ENCODE measurements at places on chromosomes 12 and 14. TPM values are rescaled to one million over a fixed set of nuclear protein-coding genes. Genes with fewer than 3 reads are reported as not detected.

Gene NPFF
- not detected for total RNA-seq

Gene LAG3
- 0.08 TPM for total RNA-seq

Gene RGS6
- not detected for total RNA-seq

Gene DLGAP5
- total RNA-seq, result 44.8 TPM

Gene THAP2
- total RNA-seq, result 1.5 TPM

Gene MANSC4
- total RNA-seq, result not detected

Gene LBHD2
- total RNA-seq, result not detected

Gene VIPAS39
- total RNA-seq, result 12.6 TPM

Gene NTS
- total RNA-seq, result not detected

Gene GSC
- total RNA-seq, result not detected

Gene AQP6
- total RNA-seq, result 0.47 TPM

Gene CD27
- not detected for total RNA-seq

Gene SPX
- 1.5 TPM for total RNA-seq

Gene HPD
- total RNA-seq, result not detected

Gene MYO1H
- total RNA-seq, result not detected

Gene CPNE8
- 10.2 TPM for total RNA-seq

Gene CCDC196
- not detected for total RNA-seq

Gene CCNB1IP1
- 83.6 TPM for total RNA-seq

Gene RASSF9
- 2.7 TPM for total RNA-seq
